ENCODE measurements at places on chromosomes 5 and 9.

DNA sequence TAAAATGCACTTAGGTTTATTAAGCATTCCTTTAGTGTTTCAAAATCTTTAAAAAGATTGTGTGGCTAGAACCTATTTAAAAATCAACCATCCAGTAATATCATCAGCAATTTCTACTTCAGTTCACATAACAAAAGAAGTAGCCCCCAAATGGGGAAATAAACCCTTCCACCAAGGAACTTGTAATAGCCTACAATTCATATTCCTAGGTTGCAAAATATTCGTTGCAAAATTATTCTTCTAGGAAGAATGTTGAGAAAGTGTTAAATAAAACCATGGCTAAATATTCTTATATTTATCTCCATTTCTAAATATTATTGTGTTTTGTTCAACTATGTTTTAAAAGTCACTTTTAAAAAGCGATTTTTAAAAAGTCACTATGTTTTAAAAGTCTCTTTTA lies 177.9 kb upstream of the PRLR start:
- no peak for DNase-seq

- DNase-seq, result no peak
Measured at GRCh38 chr5:100584069-100584468, 48.9 kb downstream of the FAM174A start.

GRCh38 chr5:133285583-133286021 lies 233.8 kb downstream of the HSPA4 start:
- DNase-seq, result peak; percentile 24

- no peak for DNase-seq
Measured at GRCh38 chr5:170635706-170636105, 131.9 kb downstream of the KCNIP1 start.

DNA sequence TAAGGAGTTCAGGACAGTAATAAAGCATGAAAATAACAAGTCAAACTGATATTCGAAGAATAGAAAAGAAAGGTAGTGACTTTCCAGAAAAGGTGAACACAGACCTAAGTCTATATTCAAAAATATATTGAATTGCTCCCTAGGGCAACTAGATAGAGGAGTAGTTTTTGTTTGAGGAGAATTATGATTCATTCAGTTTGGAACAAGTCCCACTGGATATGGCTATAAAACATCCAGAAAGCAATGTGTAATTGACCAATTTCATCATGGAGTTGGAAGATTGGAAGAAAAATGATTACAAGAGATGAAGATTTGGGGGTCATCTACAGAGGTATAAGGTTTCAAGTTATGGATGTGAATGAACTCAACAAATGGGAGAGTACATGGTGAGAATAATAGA lies 117.5 kb upstream of the ZNF462 start:
- DNase-seq, result no peak

DNA sequence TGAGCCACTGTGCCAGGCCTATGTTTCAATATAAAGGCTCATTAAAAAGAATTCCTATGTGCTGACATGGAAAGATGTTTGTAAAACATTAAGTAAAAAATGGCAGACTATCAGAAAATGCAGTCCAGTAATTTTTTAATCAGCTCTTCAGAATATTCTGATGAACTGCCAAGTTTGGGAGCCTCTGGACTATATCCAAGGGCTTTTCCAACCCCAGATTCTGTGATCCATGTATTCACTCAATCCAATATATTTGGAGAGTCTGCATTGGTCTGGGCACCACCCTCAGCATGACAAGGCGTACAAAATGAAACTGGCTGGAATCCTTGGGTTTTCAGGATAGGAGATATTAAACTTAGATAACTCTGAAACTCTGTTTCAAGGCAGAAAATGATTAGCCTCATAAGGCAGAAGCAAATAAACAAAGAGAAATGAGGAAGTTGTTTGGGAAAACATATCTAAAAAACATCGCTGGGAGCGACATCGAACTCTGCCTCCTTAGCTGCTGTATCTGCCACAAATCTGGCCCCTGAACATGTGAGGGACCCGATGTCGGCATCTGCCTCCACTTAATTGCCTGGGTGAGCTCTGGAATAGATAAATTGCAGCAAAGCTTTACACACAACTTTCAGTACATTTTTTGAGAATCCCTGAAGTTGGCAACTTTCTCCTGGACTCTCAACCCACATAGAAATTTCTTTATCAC lies 14.4 kb downstream of the PDE6A start:
- no peak for DNase-seq

GRCh38 chr9:842635-843426 lies 1.3 kb downstream of the DMRT1 start:
- peak; percentile 5 for DNase-seq

GRCh38 chr9:16364347-16364746 lies 506.1 kb downstream of the BNC2 start:
- no peak for DNase-seq

DNA sequence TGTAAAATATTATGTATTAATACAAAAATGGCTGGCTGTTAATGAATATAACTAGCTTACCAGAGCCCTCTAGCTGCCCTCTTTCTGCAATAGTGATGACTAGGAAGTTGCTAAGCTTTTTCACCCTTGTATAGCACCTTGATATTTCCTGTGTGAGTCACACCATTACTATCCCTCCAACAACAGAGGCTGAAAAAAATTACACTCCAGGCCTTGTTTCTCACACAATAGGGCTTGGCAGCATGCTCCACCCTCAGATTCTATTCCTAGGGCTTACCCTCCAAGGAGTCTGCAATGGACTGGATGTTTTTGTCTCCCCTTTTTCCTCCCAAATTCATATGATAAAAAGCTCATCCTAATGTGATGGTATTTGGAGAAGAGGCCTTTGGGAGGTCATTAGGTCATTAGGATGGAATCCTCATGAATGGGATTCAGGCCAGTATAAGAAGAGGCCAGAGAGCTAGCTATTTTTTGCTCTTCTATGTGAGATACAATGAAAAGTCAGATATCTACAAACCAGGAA lies 184.6 kb upstream of the MAP1B start:
- no peak for DNase-seq

DNA sequence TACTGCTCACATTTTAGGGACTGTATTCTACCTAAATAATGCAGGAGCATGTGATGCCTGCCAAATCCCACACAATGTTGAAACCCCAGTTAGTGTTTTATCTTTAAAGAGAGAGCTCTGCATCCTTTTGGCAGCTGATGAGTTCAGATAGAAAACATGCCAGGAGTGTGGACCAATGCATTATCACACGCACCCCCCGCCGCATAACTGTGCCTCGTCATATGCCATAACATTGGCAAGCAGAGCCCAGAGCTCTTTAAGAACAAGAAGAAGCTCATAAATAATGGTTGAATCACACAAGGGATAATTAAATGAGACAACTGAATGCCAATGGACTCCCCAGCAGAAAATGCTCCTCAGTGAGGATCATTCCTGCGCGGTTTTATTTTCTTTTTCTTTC lies 52.8 kb upstream of the RORB start:
- no peak for DNase-seq

GRCh38 chr5:7871653-7872052 lies 2.7 kb downstream of the MTRR start:
- DNase-seq, result no peak

DNA sequence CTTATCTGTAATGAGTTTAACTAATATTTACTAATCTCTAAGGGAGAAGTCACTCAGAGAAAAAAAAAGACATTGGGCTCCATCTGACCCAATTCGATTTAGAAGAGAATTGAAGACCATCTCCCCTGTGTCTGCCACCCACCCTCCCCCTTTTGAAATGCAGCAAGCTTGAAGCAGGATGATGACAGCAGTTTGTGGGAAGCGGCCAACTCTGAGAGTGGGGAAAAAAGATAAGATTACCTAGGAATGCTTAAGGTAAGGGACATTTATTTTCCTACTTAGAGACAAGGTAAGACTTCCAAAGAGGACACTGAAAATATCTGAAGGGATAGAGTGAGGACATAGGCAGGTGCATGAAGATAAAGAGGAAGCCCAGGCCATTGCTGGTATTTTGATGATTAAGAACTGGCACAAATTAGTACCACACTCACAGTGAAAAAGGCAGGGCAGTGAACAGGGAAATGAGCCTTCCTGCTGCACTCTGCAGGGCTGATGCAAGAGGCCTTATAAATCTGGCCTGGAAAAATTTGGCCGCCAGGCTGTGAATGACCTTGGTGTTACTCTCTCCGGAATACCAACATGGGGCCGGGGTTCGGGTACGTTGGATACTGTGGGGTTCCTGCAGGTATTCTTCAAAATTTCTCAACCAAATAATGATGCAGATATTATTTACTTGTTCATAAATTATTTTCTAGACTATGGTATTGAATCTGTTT lies 42.3 kb downstream of the HTR1A start:
- DNase-seq, result no peak

GRCh38 chr9:136858844-136859757 lies 7.0 kb downstream of the MAMDC4 start:
- no peak for DNase-seq

GRCh38 chr9:99606957-99607356 lies 214.7 kb upstream of the NR4A3 start:
- DNase-seq, result no peak

GRCh38 chr9:33329117-33329563 lies 38.8 kb downstream of the NFX1 start:
- no peak for DNase-seq

GRCh38 chr9:125494653-125494915 lies 212.4 kb downstream of the MAPKAP1 start:
- no peak for DNase-seq

DNA sequence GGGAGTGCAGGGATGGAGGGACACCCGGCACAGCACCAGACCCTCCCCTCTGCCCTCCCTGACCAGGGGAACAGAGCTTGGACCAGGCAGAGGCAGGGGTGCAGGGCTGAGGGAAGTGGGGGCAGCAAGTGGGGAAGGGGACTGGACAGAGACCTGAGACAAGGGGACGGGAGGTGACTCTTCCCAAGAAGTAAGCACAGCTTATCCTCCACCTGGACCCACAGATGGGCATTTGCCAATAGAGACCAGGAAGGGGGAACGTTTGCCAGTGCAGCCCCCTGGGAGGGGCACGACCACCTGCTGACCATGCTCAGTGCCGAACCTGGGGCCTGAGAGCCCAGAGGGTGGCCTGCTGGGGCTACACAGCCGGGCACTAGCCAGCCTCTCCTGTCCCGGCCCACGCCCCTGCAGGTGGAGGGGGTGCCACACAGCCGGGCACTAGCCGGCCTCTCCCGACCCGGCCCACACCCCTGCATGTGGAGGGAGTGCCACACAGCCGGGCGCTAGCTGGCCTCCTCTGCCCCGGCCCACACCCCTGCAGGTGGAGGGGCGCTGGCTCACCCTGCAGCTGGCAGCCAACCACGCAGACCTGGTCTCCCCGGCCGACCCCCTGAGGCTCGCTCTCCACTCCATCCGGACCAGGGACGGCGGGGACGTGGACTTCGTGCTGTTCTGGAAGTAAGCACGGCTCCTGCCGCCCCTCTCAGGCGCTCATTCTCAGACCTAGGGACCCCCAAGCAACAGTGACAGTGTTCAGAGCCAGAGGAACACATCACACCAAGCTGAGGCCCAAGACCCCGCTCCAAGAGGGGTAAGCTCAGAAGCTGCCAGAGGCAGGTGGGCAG lies 24.3 kb downstream of the GLT6D1 start:
- DNase-seq, result no peak

- no peak for DNase-seq
Measured at GRCh38 chr9:88219601-88220000, 81.3 kb upstream of the SPATA31C2 start.

DNA sequence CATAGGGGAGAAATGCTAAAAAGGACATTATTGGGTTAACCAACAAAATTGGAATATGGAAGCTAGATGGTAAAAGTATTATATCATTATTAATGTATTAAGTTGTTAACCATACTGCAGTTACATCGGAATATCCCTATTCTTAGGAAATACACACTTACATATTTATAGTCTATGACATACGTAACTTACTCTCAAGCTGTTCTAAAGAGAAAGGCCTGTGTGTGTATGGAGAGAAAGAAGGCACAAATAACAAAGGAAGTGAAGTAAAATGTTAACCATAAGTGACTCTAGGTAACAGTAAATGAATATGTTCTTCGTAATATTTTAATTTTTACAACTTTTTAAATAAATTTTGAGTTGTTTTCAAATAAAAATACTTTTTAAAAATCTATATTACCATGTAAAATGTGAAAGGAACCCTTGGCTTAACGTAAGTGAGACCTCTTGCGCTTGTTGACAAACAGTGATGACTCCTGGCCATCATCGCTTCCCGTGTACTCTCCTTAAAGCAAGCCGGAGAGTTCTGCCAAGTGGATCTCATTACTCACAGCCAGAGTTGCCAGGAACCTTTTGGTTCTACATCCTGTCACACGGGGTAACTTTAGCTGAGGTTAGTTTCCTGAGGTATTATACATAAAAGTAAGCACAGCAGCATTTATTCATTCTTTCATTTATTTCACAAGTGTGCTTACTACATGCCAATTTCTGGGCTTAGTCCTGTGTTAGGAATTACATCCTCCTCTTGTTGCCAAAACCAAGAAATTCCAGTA lies 165.4 kb downstream of the EPB41L4A start:
- DNase-seq, result no peak

DNA sequence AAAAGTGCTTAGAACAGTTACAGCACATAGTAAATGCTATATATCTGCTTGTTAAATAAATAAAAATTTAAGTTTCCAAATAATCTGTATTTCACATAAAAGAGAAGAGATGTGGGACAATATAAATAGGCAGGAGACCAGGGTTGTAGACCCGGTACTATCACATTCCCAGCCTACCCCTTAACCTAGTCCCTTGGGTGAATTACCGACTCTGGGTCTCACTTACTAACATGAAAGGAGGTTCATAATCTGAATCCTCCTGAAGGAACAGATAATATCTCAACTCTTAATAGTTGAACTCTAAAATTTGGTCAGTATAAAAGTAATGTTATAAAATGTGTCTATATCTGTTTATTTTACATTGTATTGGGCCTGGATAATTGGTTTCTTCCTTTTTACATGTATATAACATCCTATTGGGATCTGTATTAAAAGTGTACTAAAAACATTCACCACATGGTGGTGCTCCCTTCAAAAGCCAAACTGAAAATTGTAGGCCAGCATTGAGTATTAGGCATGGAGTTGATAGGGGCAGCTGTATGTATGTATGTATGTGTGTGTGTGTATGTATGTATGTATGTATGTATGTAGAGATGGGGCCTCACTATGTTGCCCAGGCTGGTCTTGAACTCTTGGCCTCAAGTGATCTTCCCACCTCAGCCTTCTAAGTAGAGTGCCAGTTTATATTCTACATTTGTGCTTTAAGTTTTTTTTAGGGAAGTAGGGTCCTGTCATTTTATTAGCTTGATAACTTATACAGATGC lies 64.2 kb upstream of the ABL1 start:
- no peak for DNase-seq

- DNase-seq, result no peak
Measured at GRCh38 chr5:10695759-10696543, 65.1 kb downstream of the DAP start.

DNA sequence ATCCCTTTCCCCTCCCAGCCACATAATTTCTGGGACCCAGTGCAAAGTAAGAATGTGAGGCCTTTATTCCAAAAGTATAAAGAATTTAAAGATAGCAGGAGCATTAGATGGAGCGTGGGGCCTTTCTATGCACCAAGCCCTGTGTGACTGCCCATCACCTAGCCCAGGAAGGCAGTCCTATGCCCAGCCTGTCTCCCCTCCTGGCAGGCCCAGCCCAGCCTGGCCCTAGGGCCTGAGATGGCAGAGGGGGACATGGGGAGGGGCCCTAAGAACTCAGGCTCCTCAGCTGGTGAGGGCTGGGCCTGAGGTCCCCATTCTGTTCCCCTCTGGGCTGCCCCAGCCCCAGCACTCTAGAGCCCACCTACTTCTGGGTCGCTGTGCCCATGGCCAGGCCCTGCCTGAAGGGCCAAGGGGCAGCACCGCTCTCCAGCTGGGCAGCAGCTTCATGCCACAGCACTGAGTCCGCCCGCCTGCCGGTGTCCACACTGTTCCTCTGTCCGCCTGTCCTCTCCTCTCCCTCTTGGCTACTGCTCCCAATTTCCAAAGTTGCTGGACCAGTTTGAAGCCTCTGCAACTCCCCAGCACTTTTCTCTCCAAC lies 995 bp upstream of the SLC23A1 start:
- no peak for DNase-seq
